ENCODE measurements at places on chromosomes 1 and 21.

DNA sequence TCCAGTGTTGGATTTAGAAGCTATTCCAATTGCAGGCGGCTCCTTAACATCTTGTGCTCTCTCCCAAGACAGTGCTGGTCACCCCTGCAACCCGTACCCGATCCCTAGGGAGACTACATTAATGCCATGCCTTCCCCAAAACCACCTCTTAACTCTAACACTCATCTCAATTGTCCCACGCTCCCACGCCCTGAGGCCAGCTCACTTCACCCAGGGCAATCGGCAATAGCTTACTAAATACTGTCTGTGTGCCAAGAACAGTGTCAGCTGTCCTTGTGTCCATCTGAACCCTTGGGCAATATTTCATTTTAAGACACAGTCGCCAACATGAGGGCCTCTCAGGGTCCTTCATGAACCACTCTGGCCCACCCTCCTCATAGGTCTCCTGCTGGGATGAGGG lies 13.9 kb downstream of the C1orf198 start:
- DNase-seq: no peak

- no peak for DNase-seq
Measured at GRCh38 chr1:17140279-17140678, 21.0 kb upstream of the PADI2 start.

- DNase-seq: peak; percentile 99
Measured at GRCh38 chr1:150696995-150697927, at the start of gene GOLPH3L. TSS of gene GOLPH3L (minus strand) at chr1:150697154. CDS start at chr1:150694838, 2,316 bp downstream.

DNA sequence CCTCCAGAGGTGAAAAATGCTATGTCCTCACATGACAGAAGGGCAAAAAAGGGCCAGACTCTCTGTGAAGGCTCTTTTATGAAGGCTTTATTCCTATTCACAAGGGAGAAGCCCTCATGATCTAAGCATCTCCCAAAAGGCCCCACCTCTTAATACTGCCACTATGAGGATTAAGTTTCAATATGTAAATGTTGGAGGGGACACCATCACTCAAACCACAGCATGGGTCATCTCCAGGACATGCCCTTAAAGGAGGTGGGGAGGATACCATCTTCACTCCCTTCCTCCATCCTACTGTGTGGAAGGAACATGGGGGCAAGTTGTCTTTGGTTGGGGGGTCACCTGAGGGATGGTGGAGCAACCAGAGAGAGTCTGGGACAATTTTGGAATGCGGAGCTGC lies 170.1 kb downstream of the TRIM33 start:
- DNase-seq: no peak

DNA sequence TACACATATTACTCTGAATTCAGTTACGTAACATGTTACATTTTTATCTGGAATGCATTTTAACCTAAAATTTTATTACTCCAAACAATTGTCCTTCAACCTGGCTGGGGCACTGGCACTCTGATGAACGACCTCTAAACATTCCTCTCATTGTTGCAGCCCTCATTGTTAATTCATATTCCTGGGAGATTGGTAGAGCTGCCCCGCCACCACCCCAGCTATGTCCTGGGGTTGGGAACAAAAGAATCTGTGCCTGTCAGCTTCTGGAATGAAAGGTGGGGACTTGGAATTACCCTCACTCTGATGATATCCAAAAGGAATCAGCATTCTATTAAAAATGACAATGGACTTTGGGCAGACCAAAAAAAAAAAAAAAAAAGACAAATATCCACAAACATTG lies 38.0 kb upstream of the DESI2 start:
- no peak for DNase-seq

Data from lung microvascular endothelial cell (primary cell).